ENCODE measurements at places on chromosomes 7 and 10.

GRCh38 chr7:48781752-48782151 lies 142.6 kb upstream of the CDC14C start:
- DNase-seq: no peak

DNA sequence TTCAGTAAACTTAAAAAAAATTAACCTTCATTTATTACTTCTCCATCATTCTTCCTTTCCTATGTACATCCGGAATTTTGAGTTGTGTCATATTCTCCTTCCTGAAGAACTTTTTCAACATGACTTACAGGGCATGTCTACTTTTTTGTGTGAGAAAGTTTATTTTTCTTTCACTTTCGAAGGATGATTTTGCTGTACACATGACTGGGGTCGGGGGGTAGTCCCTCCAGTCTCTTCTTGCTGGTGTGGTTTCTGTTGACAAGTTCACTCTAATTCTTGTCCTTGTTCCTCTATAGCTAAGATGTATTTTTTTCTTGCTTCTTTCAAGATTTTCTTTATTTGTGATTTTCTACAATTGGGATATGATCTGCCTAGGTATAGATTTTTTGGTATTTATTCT lies 55.8 kb downstream of the INPP5A start:
- no peak for DNase-seq

DNA sequence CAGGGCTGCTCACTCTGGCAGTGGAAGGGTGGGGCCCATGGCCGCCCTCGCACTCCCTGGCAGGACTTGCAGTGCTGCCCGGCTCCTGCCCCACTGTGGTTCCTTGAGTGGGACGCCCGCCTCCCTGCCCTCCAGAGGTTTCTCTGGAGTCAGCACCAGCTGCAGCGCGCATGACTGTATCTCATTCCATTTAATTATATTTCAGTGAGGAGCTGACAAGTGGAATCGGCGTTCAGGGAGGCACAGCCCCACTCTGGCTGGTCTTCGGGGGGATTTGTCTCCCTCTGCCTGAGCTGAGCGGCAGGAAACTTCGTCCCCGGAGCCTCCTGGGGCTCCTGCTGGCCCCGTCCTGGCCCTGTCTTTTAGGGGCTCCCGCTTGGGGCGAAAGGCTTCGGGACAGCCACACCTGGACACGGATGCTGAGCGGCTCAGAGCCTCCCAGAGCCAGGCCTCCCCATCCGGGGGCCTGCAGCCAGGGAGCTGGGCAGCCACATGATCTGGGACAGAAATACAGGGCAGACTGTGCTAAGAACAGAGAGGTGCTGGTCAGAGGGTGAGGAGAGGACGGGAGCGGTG lies 75.3 kb upstream of the NKX6-2 start:
- no peak for DNase-seq

GRCh38 chr7:46784732-46785131 lies 797.2 kb downstream of the TNS3 start:
- DNase-seq: peak; percentile 33

DNA sequence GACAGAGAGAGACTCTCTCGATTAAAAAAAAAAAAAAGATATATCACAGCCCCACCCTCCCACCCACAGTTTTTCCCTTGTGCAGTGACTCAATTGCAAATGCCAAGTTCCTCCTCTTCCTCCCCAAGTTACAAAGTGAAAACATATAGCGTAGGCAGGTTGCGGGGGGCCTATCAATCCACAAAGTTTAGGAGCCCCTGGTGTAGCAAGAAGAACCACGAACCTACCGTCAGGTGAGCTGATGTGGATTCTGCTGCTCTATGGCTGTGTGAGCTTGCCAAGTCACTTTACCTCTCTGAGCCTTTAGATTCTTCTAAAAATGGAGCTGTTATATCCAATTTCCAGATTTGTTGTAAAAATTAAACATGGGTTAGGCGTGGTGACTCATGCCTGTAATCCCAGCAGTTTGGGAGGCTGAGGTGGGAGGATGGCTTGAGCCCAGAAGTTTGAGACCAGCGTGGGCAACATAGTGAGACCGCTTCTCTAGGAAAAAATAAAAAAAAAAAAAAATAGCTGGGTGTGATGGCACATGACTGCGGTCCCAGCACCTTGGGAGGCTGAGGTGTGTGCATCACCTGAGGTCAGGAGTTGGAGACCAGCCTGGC lies 8.2 kb upstream of the RHBDD2 start:
- DNase-seq: no peak

DNA sequence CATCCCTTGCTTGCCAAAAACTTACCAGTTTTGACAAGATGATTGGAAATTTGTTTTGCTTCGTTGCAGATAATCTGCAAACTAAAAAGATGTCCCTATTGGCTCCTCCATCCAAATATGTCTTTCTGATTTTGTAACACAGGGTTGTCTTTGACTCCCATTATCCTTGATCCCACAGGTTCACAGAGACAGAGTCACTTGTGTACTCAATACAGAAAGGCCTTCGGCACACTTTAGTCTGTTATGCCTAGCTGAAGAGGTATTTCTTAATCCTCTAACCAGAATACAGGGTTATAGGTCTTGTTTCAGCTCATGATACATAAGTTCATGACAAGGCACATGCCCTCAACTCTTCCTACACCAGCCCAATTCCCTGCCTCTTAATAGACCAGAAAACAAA lies 10.7 kb upstream of the CNNM1 start:
- DNase-seq: no peak

- DNase-seq: peak; percentile 1
Observed at GRCh38 chr7:38796626-38797501, 112.1 kb downstream of the VPS41 start.

DNA sequence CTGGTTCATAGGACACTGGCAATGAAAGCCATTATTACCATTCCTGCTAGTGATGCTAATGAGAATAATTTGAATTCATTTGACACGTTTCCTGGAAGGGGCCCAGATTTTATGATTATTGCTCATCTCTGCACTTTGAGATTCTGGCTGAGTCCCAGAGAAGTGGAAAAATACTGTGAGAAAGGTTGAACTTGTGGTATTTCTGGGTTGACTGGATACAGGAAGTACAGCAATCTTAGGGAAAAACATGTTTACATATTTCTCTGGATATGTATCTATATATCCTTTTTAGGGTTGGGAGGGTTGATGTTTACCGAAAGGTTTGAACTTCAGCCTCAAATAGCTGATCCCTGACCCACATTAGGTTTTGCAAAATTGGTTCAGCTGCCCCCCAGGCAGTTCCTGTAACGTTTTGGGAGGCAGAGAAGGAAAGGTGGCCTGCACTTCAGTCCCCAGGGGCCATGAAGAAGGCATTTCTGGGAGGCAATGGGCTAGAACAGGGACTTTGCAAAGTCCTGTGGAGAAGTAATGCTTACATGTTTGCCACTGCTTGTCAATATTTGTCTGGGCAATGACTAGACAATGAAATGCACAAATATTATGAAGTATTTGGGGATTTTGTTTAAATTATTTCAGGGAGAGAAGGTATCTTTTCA lies 253.7 kb upstream of the PITRM1 start:
- peak; percentile 4 for DNase-seq

- no peak for DNase-seq
Observed at GRCh38 chr7:123041101-123041500, 45.6 kb upstream of the TAS2R16 start.

DNA sequence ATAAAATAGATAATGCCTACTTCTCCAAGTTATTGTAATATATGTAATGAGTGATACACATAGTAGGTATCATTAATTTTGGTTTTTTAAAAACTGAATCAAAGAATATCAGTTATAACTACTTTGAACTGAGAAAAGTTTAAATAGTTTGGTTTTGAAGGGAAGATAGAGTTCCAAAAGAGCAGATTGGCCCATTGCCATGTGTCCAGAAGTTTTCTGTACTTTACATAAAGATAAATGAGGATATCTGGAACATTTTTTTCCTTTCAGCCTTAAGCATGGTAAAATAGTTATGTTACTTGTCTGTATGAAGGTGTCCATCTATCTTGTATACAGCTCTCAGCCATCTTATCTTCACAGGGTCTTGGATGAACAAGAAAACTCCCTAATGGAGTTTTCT lies 97.9 kb upstream of the MXI1 start:
- no peak for DNase-seq

DNA sequence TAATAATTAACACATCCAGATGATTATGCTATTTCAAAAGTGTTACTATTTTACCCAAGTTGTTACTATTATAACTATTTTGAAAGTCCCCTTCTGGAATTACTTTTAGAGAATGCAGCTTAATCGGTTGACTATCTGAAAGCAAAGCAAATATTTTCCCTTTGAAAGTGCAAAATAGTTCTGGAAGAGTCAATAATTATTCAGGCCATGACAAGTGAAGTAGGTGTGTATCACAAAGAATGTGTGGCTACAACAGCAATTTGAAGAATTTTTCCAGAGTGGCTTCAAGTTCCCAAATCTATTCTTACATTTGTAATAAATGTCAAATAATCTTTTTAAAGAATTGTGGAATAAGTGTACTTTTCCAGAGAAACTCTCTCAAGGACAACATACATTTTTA lies 42.8 kb downstream of the RNLS start:
- no peak for DNase-seq

GRCh38 chr7:105196473-105196872 lies 182.5 kb downstream of the KMT2E start:
- no peak for DNase-seq

GRCh38 chr7:192701-193480 lies 520 bp downstream of the FAM20C start:
- DNase-seq: no peak

DNA sequence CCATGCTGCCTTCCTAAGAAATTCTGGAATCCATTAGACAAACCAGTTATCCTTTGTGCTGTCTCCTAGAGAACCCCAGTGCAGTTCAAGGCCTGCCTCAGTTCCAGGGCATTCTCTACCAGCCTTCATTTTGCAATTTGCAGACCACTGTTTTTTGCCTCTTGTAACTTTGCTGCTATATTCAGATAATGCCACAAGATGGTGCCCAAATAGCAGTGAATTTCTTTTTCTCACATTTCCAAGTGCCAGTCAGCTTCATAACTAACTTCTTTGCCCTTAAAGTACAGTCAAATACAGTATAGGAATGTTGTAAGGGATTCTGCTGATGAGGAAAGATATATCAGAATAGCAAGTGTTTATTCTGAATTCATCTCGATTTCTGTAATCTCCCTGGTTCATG lies 25.2 kb downstream of the LOXL4 start:
- no peak for DNase-seq
